ENCODE measurements at places on chromosomes 4 and X. TPM values are rescaled to one million over a fixed set of nuclear protein-coding genes. Genes with fewer than 3 reads are reported as not detected.

The CXCR3 gene
- total RNA-seq, result not detected

The CACNA1F gene
- total RNA-seq, result not detected

The UGT2A2 gene
- not detected for total RNA-seq

The DAPP1 gene
- total RNA-seq, result 0.94 TPM

The GDI1 gene
- total RNA-seq, result 192 TPM

The MAGEC1 gene
- not detected for total RNA-seq

The TRAPPC11 gene
- 89.2 TPM for total RNA-seq

The SAGE1 gene
- not detected for total RNA-seq

The CCDC110 gene
- 1.7 TPM for total RNA-seq

The ZC4H2 gene
- total RNA-seq, result 12.9 TPM

Measured in occipital lobe (tissue), 3 donors.